ENCODE measurements at places on chromosomes 16 and 17. TPM values are rescaled to one million over a fixed set of nuclear protein-coding genes. Genes with fewer than 3 reads are reported as not detected.

KRT12 gene
- total RNA-seq: not detected

DPEP1 gene
- not detected for total RNA-seq

SRL gene
- total RNA-seq: 302 TPM

GPR142 gene
- total RNA-seq: 0.15 TPM

PHOSPHO1 gene
- total RNA-seq: 0.31 TPM

MAP2K6 gene
- total RNA-seq: 3.2 TPM

NATD1 gene
- total RNA-seq: 19.4 TPM

SLC9A5 gene
- total RNA-seq: 1.5 TPM

MT3 gene
- 8.2 TPM for total RNA-seq

C1QTNF1 gene
- 765 TPM for total RNA-seq

MAF gene
- 38.5 TPM for total RNA-seq

CHP2 gene
- not detected for total RNA-seq

ATP2A3 gene
- 8.6 TPM for total RNA-seq

CD300H gene
- not detected for total RNA-seq

UTS2R gene
- total RNA-seq: 0.32 TPM

All from left cardiac atrium (tissue), 4 donors.